Chondrocyte (in vitro differentiated cells): ENCODE measurements at places on chromosomes 16 and 17. TPM values are rescaled to one million over a fixed set of nuclear protein-coding genes. Genes with fewer than 3 reads are reported as not detected.

- H3K4me1 ChIP-seq: peaks cover 29% of the 10 kb centered on the region
- peak overlapping the region; percentile 75 for H3K27ac ChIP-seq
- H3K27me3 ChIP-seq: no peaks in the 10 kb centered on the region
- H3K4me3 ChIP-seq: peak overlapping the region; percentile 53
- no peaks in the 10 kb centered on the region for H3K36me3 ChIP-seq
These were observed 510.2 kb downstream of the WWOX start for GRCh38 chr16:78609402-78610274.

- no peaks in the 10 kb centered on the region for H3K36me3 ChIP-seq
- H3K4me1 ChIP-seq: peaks cover 29% of the 10 kb centered on the region
- H3K27ac ChIP-seq: peak overlapping the region; percentile 93
- no peak for DNase-seq
- H3K27me3 ChIP-seq: no peaks in the 10 kb centered on the region
These were observed 10.6 kb upstream of the TERF2 start for GRCh38 chr16:69396187-69397061.

The FOXC2 gene
- 70.4 to 84.2 TPM (median 77.8 TPM) in 3 replicates for total RNA-seq

The ABCC6 gene
- 0.99 to 2.7 TPM (median 1.5 TPM) in 3 replicates for total RNA-seq

The VASN gene
- total RNA-seq: 79.7 to 82.0 TPM (median 81.8 TPM) in 3 replicates

The SLC7A6 gene
- 49.5 to 57.3 TPM (median 55.9 TPM) in 3 replicates for total RNA-seq

The HIGD1B gene
- 0.82 to 0.97 TPM in 2 of 3 replicates, not detected in the other for total RNA-seq

The TSPOAP1 gene
- 1.3 to 2.0 TPM in 2 of 3 replicates, not detected in the other for total RNA-seq

GRCh38 chr17:41792845-41793783 lies 6.6 kb upstream of the JUP start:
- no peaks in the 10 kb centered on the region for H3K27me3 ChIP-seq
- H3K27ac ChIP-seq: peak overlapping the region; percentile 77
- H3K4me1 ChIP-seq: peaks cover 21% of the 10 kb centered on the region
- no peaks in the 10 kb centered on the region for H3K36me3 ChIP-seq

The IRF8 gene
- not detected in 3 replicates for total RNA-seq

DNA sequence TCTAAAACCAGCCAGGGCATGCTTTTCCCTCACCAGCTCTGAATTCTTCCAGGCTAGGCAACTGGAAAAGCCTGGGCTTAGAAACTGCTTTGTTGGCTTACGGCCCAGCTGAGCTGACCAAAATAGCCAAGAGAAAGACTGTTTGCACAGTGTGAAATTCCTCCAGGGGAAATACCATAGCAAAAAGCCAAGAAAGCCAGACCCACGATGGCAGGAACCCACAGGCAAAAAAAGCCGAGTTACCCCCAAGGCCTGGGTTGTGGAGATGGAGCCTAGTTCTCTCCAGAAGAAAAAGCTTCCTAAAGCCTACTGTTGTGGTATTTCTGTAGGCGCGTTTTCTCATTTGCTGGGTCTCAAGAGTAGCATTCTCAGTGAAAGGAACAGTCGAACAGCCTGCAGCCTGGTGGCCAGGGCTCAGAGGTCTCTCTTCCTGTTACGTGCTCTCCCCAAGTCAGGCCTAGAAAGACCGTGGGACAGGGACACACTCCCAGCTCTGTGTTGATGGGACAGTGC lies 9.2 kb downstream of the SP2 start:
- peaks cover 4% of the 10 kb centered on the region for H3K36me3 ChIP-seq
- H3K4me1 ChIP-seq: peaks cover 70% of the 10 kb centered on the region
- H3K27me3 ChIP-seq: no peaks in the 10 kb centered on the region
- peak overlapping the region; percentile 96 for H3K27ac ChIP-seq
- H3K4me3 ChIP-seq: peak overlapping the region; percentile 46
- no peak for DNase-seq
